Right forelimb (tissue), 1 donor: ENCODE measurements at places on chromosomes 1 and 21.

DNA sequence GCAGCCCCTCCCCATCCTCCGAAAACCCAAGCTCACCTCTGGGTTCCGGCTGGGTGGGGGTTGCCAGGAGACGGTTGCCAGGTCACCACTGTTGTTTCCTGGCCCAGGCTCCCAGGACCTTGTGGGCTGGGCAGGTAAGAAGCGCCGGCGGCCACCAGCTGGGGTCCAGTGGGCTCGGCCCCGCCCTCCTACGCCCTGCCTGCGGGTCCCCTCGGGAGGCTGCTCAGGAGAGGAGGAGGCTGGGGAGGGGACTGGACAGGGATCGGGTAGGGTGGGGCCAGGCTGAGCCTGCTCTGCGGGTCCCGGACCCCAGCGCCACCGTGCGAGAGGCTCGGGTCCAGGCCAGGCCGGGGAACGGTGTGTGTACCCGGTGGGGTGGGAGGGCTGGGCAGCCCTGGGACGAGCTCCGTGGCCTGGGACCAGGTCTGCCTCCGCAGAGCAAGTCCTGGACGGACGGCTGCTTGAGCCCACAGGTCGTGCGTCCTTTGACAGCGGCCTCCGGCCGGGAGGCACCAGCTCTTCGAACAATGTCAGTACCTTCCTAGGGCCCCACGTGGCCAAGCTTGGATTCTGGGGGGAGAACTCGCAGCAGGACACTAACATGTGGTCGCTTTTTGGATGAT lies at the start of gene TTLL10:
Gene TTLL10 (plus strand): TSS at position 88 of the 623 bp plus-strand sequence. CDS start 5,336 bp downstream, outside the sequence.
- DNase-seq: peak; percentile 45

DNA sequence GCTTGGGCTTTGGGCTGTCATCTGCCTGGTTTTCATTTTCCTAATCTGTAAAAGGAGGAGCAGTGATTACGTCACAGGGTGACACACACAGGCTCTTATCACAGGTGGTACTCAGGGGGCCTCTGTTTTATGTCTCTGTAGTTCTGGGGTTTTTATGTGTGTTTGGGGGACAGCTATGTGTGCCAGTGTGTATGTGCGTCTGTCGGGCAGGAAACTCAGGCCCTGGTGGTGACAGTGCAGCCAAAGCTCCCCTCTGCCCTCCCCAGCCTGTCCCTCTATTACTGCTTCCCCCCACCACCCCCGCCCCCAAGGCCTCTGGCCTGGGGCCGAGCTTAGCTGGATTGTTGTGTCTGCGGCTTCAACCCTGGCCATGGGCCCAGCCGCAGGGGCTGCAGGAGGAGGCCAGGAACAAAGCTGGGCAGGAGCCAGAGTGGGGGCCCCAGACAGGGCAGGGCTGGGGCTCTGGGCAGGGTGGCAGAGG lies 13.3 kb downstream of the MFAP2 start:
- DNase-seq: peak; percentile 86

- no peak for DNase-seq
Measured at GRCh38 chr1:8013800-8014199, 12.3 kb downstream of the ERRFI1 start.

DNA sequence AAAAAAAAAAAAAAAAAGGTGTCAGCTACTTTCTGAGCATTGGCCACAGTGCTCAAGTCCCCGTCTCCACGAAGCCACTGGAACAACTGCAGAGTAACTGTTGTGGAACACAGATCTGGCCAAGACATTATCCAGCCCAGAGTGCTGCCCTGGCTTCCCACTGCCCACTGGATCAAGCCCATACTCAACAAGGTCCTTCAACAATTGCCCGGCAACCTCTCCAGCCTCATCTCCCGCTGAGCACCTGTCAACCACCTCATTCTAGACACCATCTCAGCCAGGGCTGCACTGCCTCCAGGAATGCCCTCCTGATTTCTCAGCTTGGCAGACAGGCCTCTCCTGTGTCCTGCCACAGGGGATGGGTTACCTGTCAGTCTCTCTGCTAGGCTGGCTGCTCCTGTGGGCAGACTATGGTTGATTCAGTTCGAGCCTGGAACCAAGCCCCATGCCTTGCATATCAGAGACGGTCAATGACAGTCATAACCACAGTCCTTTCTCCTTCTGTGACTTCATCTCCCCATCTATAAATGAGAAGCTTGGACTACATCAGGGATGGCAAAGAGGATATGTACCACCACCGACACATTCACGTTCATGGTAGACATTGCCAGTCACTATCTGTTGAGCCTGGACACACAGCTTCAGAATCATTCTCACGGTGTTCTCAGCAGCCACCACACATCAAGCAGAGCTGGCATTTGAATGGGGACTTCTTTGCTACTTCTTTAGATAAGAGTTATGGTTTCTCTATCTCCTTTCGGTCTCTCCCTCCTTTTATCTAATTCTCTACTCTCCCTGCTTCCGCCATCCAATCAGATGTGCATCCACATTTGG lies 76.9 kb downstream of the MRPL37 start:
- DNase-seq: no peak

GRCh38 chr1:107842241-107842640 lies 122.7 kb downstream of the VAV3 start:
- DNase-seq: no peak

DNA sequence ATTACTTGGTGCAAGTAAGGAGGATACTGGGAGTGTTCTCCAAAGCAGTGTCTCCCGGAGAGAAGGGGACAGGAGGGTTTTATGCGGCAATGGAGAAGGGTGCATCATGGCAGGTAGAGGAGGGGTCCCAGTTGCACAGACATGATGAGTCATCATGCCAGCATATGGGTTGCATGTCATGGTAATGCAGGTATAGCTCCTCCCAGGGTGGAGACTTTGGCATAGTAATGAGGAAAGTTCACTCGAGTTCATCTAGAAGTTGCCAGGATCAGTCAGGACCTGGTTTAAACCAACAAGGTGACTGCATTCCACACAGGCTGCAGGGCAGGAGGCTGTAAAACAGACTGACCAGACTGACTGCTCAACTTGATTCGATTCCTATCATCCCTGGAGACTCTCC lies 355.7 kb upstream of the DUSP10 start:
- no peak for DNase-seq

- peak; percentile 19 for DNase-seq
Measured at GRCh38 chr1:53643881-53644390, 95.0 kb downstream of the GLIS1 start.

GRCh38 chr1:84749427-84749826 lies 59.2 kb upstream of the SSX2IP start:
- no peak for DNase-seq

GRCh38 chr1:245432228-245432875 lies 277.6 kb downstream of the KIF26B start:
- no peak for DNase-seq

DNA sequence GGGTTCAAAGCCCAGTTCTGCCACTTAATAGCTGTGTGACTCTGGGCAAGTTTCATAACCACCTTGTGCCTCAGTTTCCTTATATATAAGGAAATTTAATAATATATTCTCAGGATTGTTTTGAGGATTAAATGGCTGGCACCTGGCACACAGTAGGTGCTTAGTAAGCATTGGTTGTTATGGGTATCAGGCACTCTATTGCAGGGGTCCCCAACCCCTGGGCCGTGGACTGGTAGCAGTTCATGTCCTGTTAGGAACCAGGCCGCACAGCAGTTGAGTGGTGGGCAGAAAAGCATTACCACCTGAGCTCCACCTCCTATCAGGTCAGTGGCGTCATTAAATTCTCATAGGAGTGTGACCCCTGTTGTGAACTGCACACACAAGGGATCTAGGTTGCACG lies 18.5 kb downstream of the PARS2 start:
- no peak for DNase-seq

- peak; percentile 90 for DNase-seq
Measured at GRCh38 chr1:31937300-31938183, 626 bp downstream of the PTP4A2 start.

GRCh38 chr1:94514095-94514727 lies 27.3 kb downstream of the F3 start:
- DNase-seq: no peak

GRCh38 chr1:44318097-44319088 lies 36.7 kb downstream of the ERI3 start:
- peak; percentile 62 for DNase-seq

DNA sequence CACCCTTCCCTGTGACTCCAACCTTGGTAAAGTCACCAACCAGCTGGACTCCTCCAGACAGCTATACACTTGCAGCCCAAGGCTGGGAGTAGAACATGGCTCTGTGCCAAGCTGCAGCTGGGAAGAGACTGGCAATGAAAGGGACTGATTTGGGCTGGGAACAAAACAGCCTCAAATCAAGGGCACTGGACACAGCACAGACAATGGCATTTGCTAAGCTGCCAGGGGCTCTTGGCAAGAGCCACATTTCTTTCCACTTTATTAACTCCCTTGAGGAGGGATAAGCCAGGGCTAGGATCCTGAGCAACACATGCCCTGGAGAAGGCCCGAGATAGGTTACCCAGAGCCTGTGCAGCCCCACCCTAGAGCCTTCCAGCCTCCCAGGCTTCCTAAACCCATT lies 12.0 kb downstream of the SYT11 start:
- DNase-seq: peak; percentile 73

GRCh38 chr21:45259206-45259840 lies 28.4 kb downstream of the POFUT2 start:
- DNase-seq: peak; percentile 37

GRCh38 chr1:44012404-44012803 lies 18.9 kb downstream of the SLC6A9 start:
- no peak for DNase-seq

DNA sequence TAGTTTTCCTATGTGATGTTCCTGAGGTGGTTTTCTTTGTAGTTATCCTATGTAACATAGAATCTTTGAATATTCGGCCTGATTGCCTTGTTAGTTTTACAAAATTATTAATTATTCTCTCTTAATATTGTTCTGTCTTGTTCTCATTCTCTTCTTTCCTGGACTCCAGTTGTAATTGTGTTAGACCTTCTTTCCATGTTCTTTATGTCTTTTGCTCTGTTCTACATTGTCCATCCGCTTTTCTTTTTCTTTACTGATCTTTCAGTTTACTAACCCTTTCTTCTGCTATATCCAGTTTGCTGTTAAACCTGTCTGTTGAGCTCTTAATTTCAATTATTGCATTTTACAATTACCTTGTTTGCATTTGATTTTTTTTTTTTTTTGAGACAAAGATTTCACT lies 89.3 kb downstream of the PEX14 start:
- DNase-seq: no peak

DNA sequence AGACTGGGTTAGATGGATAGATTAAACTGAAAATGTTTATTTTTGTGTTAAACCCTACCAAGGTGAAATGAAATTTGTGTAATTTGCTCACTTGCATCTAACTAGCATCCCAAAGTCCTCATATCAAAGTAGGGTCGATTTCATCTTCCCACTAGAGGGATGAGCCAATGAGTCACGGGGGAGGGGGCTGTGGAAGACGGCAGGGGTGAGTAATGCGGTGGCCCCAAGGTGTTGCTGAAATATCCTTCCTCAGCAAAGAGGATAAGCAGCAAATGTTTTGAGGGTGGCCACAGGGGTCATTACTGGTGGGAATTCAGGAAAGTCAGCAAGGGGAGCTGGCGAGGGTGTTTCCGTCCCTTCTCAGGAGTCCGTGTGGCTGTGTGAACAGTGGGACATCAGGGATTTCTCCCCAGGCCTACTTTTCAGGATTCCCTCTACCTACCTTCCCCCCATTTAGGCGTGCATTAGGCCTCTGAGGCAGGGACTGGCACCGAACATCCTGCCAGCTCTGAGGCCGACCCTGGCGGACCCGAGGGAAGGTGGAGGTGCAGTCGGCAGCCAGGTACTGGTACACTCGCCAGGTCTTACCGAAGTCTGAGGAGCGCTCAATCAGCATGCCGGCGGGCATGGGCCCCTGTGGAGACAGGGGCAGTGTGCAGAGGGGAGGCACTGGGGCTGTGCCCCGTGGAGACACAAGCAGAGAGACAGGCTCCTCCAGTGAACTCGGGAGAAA lies 18.1 kb downstream of the LAMB3 start:
- no peak for DNase-seq

- DNase-seq: peak; percentile 65
Measured at GRCh38 chr1:48817505-48818114, 40.9 kb upstream of the BEND5 start.

- no peak for DNase-seq
Measured at GRCh38 chr1:17161926-17162800, 42.8 kb upstream of the PADI1 start.

GRCh38 chr1:245804696-245805095 lies 649.9 kb downstream of the KIF26B start:
- no peak for DNase-seq

GRCh38 chr1:41768583-41768982 lies 150.1 kb downstream of the HIVEP3 start:
- DNase-seq: no peak

- no peak for DNase-seq
Measured at GRCh38 chr1:6099787-6100765, 54.4 kb downstream of the KCNAB2 start.

- DNase-seq: peak; percentile 53
Measured at GRCh38 chr1:230807029-230807428, 59.8 kb downstream of the CAPN9 start.

- no peak for DNase-seq
Measured at GRCh38 chr1:204408074-204408507, 3.5 kb downstream of the PPP1R15B start.

GRCh38 chr1:201938440-201939035 lies 7.8 kb downstream of the LMOD1 start:
- no peak for DNase-seq

- no peak for DNase-seq
Measured at GRCh38 chr21:29557200-29557599, 258.5 kb downstream of the BACH1 start.

DNA sequence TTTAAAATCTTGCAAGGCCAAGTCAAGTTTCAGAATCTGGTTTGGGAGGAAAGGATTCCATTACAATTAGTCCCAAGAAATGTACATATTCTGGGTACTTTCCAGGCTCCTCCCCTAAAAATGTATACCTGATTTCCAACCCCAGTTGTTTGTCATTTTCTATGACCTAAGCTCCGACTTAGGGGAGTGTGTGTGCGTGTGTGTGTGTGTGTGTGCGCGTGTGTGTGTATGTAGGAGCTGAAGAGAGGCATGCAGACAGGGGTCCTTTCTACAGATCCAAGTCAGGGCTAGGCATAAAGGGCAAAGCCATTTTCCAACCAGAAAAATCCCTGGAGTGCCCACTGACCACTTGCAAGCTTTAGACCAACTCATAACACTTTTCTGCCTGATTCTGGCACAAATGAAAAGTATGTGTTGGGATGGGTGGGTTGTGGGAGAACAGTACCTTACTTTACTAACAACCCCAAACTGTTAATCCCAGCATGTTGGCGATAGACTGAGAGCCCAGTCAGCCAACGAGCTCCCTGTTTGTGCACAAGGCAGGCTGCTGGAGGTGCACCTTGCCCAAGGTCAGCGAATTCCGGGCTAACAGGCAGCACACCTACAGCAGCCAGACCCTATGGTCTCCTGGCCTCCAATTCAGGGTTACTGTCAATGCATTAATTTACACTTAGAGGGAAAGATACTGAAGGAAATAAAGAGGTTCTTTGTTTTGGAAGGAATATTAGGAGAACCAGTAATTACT lies 1.7 kb downstream of the TRABD2B start:
- no peak for DNase-seq

DNA sequence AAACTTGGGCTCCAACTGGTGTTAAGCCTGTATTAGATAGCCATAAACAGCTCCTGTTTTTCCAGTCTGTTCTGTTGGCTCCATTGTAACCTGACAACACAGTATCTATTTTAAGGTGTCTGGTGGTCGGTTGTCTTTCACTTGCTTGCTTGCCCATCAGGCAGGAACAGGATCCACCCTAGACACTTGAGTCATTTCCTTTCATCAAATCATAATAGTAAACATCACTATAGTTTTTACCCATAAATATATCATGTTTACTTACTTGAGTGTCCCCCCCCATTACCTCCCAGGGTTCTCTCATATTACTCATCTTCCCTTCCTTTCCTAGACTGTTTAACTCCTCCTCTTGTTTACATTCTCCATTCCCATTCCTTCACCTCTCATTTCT lies 2.9 kb downstream of the DDI2 start:
- DNase-seq: no peak

GRCh38 chr1:165303386-165303785 lies 53.1 kb downstream of the LMX1A start:
- no peak for DNase-seq
